ENCODE measurements at places on chromosomes 16 and 17.

- no peak for DNase-seq
These were observed 6.3 kb upstream of the KSR1 start for GRCh38 chr17:27449988-27450387.

- no peak for DNase-seq
These were observed 10.9 kb upstream of the NT5C start for GRCh38 chr17:75142236-75142971.

- no peak for DNase-seq
These were observed 6.6 kb downstream of the ASGR2 start for GRCh38 chr17:7107795-7108559.

DNA sequence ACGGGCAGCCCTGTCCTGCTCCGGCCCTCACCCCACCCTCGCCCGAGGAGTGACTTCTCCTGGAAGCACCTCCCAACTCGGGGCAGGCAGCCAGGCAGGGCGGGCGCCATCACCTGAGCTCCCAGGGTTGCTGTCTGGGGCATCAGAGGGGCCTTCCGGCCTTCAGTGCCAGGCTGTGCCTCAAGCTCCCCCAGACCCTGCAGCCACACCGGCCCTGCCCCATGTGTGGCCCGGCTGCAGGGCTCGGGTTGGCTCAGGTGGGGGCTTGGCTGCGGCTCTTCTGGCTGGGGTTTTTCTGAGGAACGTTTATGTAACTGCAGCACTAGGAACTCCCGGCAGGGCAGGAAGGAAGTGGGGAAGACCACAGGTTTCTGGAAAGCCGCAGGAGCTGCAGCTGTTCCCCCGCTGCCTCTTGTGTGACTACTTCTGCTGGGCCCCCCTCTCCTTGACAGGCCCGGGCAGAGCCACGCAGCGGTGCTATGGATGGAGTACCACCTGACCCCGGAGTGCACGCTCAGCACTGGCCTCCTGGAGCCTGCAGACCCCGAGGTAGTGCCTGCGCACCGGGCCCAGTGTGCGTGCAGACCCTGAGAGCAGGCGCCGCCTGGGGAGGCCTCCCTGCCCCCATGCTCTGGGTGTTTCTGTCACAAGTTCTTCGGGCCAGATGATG is 45.6 kb downstream of the PRMT7 start:
- DNase-seq, result no peak

DNA sequence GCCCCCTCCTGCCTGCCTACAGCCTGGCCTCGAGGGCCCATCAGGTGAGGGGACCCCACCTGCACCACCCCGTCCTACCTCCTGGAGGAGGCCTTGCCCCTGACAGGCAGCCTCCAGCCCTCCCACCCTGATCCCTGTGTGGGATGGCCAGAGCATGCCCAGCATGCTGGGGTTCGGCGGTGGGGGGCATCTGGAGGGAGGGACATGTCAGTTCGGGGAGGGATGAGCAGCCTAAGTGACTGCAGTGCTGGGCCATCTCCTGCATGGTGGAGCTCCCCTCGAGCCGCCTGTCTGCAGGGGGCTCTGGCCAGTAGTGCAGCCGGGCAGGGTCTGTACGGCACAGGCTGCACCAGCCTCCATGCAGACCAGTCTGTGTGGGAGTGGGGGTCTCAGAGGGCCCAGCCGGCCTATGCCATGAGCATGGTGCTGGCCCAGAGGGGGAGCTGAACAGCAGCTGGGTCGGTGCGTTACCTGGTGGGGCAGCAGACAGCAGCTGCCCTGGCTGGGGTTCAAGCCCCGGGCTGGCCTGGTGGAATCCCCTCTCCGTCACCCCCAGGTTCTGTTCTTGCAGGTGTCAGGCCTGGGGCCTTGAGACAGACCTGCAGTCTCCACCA is 4.0 kb upstream of the RNPS1 start:
- no peak for DNase-seq

DNA sequence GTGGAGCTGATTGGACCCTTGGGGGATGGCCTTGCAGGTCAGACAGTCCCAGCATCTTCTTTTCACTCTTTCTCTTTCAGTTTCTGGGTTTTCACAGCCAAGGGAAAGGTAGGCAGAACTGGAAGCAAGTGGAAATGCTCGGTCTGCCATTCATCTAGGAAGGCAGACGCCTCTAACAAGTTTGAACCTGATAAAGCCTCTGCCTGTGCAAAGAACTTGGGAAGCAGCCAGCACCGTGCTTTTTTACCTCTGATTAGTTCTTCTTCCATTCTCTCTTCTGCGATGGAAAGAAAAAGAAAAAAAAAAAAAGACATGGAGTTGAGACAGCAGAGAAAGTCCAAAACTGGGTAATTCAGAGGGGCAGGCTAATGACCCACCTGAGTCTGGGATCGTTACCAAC is 997.8 kb upstream of the EEF2KMT start:
- DNase-seq, result no peak

DNA sequence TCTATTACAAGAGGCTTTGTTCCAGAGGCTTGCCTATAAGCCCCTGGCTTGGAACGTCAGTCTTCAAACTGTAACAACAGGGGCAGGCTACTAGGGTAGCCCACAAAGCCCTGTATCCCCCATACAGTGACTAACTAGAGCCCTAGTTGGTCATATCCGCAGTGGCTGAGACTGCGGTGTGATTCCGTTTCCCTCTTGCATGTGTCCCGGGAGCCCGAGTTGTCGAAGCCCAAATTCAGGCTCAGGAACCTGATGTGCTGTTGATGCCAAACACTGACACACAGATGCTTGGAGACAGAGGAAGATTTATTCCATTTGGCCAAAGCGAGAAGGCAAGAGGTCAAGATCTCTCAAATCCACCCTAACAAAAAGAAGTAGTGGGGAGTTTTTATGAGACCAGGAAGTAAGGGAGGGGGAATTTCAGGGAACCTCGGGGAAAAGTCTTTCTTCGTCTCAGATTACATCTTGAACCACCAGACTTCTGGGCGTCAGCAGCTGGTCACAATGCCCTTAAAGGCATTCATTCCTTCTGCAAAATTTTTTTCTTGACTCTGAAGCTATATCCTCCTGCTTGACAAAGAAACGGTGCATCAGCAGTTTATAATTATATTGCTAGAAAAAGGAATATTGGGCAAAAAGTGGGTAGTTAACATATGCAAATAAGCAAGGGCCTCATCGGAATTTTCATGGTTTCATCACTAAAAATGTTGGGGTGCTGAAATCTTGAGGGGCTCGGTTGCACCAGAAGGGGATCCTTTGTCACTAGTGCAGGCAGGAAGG is 879 bp downstream of the SLFN5 start:
- no peak for DNase-seq

- no peak for DNase-seq
These were observed 27.9 kb upstream of the TNRC6A start for GRCh38 chr16:24701521-24701951.

GRCh38 chr17:74392848-74393247 is 25.5 kb downstream of the GPR142 start:
- DNase-seq, result no peak

- no peak for DNase-seq
These were observed 3.6 kb downstream of the ABCC12 start for GRCh38 chr16:48152226-48152625.

DNA sequence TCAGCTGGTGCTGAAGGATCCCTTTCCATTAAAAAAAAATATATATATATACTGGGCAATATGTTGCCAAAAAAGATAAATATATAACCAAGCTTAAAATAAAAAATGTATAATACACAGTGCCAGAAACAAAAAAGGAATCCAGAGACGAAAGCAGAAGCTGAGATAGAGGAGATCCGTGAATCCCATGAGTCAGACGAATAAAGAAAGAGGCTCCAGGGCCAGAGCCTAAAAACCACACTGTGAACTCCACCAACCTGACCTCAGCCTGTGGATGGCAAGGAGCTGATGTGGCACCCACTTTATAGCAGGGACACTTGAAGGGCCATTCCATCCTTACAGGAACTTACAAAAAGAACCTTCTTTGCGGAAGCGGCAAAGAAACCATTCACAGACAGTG is 34.8 kb downstream of the PITPNM3 start:
- no peak for DNase-seq

- DNase-seq, result no peak
These were observed 74.5 kb downstream of the RBFOX3 start for GRCh38 chr17:79536212-79536840.

DNA sequence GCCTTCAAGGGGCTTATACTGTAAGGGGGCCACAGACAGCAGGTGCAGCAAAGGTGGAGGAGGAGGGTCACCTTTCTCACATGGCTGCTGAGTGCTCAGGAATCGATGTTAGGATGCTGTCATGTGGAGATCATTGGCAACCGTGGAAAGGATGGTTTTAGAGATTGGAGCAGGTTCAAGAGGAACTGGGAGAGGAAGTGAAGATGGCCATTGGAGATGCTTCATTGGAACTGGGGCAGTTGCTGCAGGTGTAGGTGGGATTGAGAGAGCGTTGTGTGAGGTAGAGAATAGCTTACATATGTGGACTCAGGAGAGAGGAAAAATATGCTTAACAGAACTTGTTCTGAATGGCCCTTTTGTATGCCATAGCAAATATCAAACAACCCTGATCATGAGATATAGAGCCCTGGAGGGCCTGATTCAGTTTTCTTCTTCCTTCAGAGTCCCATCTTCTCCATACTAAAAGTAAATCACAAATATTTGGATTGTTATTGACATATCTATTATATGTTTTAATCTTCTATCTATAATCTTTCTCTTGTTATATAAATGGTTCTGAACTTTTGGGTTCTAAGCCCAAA is 40.8 kb downstream of the LDHD start:
- no peak for DNase-seq

DNA sequence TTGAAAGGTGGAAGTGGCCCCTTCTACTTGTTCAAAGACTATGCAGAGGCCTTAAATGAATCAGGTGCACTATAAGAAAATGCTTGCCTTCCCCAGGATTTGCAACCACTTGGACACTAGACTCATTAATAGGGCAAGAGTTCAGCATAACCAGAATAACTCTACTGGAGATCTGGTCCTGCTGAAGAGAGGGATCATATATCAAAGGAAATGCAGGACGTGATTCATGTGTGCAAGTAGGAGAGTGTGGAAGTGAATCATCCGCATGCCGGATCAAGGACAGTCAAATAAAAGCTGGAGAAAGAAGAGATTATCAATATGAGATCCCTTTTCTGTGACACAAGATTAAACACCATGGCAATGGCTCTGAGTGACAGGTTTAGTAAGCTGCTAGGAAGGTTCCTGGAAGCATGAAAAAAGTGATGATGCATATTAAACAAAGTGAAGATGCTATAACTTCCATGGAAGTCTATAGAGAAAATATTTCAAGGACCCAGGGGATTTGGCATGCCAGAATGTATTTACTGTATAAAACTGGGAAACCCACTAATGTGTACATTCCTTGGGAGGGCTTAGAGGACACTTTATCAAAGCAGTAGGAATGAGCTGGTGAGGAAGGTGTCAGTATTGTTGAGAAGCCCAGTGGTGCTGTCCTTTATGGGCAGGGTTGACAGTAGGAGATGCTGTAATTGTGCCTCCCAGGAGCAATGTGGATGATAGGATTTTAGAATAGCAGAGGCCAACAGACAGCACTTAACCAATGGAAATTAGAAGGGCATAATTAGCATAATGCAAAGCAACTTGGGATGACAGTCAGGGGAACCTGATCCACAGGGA is 133.1 kb downstream of the ABCA8 start:
- no peak for DNase-seq

GRCh38 chr16:80744856-80745255 is 59.5 kb downstream of the CDYL2 start:
- DNase-seq, result no peak

DNA sequence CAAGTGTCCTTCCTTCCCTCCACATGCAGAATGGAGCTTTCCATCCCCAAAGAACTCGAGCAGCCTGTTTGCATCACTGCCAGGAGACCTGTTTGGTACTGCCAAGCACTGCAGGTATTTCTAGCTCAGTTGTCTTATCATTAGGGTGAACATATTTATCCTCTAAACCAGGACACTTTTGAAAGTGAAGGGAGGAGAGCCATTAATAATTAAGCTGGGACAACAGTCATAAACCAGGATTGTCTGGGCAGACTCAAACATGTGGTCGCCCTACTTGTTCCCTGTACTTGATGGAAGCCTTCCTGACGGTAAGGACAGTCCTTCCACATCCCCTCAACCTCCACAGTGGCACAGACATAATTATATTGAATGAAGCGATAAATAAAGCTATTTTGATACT is 67.4 kb downstream of the PRKCA start:
- no peak for DNase-seq

GRCh38 chr16:66898207-66898606 is 17.9 kb downstream of the PDP2 start:
- DNase-seq, result no peak

GRCh38 chr17:63442074-63442473 is 4.0 kb downstream of the CYB561 start:
- DNase-seq, result no peak

DNA sequence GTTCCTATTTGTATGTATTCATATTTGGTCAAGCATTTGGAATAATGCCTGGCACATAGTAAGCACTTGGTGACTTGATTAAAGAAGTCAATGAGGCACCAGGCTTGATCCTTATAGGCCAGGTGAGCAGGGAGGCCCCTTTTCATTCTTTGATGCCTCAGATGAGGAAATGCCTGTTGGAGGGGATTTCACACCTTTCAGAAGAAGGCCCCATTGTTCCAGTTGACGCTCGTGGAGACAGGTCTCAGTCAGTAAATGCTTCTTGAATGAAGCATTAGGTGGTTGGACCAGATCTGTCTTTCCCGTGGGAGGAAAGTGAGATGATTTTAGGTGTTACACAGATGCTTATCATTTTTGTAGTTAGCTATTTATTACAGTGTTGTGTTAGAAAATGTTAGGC is 13.0 kb downstream of the LCMT1 start:
- no peak for DNase-seq

DNA sequence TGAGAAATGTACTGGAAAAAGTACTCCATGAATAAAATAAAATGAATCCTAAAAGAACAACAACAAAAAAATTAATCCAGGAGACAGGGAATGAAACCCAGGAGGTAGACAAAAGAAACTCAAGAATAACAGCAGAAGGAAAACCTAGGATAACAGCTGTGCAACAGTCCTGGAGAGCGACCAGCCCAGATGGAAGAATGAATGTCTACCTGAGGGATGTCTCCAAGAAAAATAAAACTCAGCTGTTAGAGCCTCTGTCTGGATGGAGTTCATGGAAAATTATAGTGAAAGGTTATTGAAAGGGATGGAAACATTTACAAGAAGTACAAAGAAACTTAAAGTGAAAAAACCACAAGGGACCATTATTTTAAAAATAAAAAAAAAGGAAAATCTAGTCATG is 135.8 kb upstream of the CA10 start:
- DNase-seq, result no peak

DNA sequence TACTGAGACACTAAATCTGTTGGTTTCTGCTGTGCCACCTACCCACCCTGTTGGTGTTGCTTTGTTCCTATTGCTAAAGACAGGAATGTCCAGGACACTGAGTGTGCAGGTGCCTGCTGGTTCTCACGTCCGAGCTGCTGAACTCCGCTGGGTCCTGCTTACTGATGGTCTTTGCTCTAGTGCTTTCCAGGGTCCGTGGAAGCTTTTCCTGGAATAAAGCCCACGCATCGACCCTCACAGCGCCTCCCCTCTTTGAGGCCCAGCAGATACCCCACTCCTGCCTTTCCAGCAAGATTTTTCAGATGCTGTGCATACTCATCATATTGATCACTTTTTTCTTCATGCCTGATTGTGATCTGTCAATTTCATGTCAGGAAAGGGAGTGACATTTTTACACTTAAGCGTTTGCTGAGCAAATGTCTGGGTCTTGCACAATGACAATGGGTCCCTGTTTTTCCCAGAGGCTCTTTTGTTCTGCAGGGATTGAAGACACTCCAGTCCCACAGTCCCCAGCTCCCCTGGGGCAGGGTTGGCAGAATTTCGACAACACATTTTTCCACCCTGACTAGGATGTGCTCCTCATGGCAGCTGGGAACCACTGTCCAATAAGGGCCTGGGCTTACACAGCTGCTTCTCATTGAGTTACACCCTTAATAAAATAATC is 14.6 kb downstream of the STH start:
- no peak for DNase-seq
